Left lobe of liver (tissue), 2 donors: ENCODE measurements at places on chromosomes 3 and 15.

- no peak for DNase-seq
Observed at GRCh38 chr3:123100193-123100776, 33.5 kb downstream of the PDIA5 start.

DNA sequence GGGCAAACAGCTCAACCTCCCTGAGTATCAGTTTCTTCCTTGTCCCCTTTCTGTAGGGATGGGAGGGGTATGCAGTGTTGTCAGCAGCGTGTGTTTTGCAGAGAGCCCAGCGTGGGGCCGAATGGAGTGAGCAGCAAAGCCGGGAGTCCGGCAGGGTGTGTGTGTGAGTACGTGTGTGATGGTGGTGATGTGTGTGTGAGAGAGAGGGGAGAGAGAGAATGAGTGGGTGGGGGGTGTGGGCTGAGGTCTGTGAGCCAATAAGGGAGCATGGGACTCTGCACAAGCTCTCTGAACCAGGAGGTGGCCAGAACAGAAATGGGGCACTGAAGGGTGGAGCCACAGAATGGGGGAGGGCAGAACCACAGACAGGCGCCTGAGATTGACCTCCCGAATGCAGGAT lies 43.8 kb downstream of the IFT122 start:
- no peak for DNase-seq

DNA sequence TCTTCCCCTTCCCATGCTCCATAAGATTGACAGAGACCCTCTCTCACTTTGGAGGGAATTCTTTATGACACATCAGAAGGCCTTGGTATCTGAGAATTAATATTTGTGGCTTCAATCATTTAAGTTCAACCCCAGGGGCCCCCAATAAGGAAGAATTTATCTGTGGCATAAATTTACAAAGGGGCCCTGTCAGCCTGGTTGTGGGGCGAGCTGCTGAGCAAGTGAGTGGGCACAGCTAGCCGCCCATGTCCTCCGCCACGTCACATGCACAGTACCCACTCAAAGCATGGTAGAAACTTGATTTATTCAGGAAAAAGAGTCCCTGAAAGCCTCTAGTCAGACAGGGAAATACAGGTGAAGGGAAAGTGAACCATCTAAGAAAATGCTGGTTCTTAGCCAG lies 13.3 kb downstream of the PLXNB1 start:
- no peak for DNase-seq

- DNase-seq = no peak
Observed at GRCh38 chr15:99476413-99477222, 89.2 kb upstream of the MEF2A start.

DNA sequence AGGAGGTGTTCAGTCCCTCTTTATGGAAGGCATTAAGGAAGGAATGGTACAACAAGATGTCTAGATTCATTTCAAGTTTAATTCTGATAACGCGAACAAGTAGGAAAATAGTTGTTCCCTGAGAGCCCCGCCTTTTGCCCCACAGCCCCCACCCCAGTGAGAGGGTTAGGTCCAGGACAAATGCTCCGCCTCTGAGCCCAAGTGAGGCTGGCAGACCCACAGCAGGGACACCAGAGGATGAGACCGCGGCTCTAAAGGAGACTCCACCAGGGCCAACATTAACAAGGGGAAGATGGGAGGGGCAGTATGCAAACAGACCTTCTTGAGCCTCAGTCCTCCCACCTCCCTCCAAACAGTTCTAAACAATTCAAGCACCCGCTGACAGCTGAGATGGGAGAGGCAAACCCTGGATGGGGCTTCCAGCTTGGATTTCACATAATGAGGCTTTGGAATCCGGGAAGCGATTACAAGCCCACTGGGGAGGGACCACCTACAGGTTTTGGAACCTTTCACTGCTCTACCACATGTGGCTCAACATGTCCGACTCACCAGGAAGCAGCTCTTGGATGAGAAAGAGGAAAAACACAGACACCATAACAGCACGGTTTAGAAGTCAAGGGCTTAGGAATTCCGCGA lies 42.9 kb upstream of the IREB2 start:
- no peak for DNase-seq

DNA sequence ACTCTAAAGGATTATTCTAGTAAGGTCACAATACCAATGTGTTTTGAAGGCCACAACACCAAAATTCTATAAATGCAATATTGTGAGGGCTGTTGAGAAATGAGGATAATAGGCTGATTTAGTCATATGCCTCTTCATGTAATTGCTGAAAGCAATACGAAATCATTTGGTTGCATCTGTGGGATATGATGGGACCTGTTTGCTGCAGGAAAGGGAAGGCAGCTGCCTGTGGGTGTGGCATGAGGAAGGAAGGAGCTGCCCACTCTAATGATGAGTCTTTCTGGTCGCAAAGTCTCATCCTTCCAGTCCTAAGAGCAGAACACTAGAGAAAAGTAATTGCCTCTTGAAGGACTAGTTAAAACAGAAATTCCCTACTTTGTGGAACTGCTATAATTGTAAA lies 245.3 kb upstream of the ZPLD1 start:
- no peak for DNase-seq

DNA sequence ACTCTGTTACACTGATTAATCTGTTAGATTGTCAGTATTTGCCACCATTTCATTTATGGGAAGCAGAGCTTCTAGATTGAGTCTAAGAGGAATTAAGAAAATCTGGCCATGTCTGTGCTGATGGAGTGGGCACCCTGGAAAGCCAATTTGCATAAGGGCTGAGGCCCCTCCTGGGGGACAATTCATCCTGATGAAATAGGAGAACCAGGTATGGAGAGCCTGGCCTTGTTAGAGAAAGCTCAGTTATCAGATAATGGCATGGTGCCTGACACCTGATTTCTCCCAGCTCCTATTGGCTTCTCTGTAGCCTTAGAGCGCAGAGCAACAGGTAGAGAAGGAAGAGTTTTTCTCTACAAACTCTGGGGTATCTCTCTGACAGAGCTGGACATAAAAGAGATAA lies 114.2 kb downstream of the EBLN2 start:
- no peak for DNase-seq
